ENCODE measurements at places on chromosomes 1 and 21. TPM values are rescaled to one million over a fixed set of nuclear protein-coding genes. Genes with fewer than 3 reads are reported as not detected.

DNA sequence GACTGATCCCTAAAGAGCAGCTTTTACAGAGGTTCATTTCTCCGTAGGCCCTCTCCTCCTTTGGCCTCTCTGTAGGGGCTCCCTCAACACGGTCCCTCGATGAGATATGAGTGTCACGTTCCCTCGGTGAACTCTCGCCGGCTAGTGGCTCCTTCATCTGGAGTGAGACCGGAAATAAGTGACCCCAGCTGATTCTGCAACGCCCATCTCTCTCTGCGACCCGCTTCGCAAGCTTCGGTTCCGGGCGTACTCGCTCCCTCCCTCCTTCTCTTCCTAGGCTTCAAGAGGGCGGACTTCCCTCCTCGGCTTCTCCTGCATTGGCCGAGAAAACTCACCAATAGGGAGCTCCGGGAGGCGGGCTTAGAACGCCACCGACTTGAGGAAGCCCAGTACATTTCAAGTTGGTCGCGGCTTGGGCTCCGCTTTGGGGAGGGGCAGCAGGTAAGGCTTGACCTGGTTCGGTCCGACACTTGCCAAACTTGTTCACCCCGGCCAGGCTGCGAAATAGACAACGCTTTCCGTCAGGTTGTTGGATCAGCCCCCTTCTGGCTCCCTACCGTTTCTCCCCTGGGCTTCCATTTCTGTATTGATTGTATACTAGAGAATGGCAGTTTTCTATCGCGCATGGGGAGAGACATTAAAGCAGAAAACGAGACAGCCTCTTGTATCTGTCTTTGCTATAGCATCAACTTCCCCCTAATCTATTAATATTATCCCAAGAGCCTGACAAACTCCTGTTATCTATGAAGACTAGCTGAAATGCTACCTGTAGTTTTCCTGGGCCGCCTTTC lies at the start of the genes ANKRD34A and POLR3GL:
ANKRD34A (minus strand) TSS at position 248 of the 791 bp plus-strand sequence. CDS start 2,816 bp downstream, outside the sequence.
POLR3GL (plus strand) TSS at position 363 of the 791 bp plus-strand sequence. CDS start 10,176 bp downstream, outside the sequence.
- DNase-seq: peak; percentile 85

GRCh38 chr1:113363935-113364334 lies 26.4 kb upstream of the MAGI3 start:
- DNase-seq: no peak

Gene PEA15
- total RNA-seq: 28.3 TPM

- no peak for DNase-seq
These were observed 144.2 kb downstream of the RRAGC start for GRCh38 chr1:38715415-38715814.

GRCh38 chr1:204771358-204771757 lies 85.8 kb upstream of the LRRN2 start:
- DNase-seq: no peak

Gene C1orf56
- total RNA-seq: 1.9 TPM

DNA sequence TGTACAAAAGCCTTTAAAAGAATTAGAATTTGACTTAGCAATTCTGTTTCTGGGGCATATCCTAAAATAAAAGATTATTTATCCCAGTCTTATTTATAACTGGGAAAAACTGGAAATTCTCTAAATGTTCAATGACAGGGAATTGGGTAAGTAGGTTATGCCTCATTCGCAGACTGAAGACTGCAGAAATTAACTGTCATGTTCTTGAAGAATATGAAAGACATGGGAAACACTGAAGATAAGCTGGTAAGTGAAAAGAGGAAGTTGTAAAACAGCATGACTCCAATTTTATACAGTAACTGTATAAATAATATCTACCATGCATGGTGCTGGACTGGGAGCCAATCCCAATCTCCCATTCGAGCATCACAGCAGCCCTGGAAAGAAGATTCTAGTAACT lies 50.6 kb upstream of the SLC2A1 start:
- no peak for DNase-seq

GRCh38 chr1:231522931-231523642 lies 5.4 kb upstream of the TSNAX start:
- no peak for DNase-seq

DNA sequence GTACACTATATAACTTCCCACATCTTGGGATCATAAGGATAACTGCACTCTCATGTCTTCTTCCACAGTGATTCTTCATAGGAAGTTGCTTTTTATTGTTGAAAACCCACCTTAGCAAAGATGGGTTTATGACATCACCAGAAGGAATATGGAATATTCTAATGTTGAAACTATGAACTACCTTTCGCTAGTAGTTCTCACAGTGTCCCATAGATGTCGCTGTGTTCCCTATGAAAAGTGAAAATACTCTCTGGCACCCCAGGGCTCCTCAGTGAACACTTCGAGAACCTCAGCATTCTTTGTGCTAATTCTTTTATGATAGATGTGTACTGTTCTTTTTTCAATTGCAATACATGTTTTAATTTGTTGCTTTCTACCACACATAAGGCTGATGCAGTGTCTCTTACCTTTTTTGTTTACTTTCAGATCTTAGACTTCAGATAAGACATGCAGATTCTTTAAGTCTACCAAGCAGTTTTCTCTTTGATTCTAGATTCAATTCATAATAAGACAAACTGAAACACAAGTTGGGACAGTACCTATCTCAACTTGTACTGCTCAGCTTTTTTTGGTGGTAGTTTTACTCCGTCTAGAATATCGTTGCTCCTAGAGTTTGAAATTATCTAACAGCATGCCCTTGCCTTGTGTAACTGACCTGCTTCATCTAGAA lies 90.8 kb downstream of the GTF2B start:
- DNase-seq: no peak

Gene GUCA2B
- not detected for total RNA-seq

Gene FAM177B
- total RNA-seq: not detected

- no peak for DNase-seq
These were observed 9.6 kb downstream of the P3H1 start for GRCh38 chr1:42756956-42757891.

GRCh38 chr1:88698764-88699163 lies 14.7 kb downstream of the PKN2 start:
- no peak for DNase-seq

DNA sequence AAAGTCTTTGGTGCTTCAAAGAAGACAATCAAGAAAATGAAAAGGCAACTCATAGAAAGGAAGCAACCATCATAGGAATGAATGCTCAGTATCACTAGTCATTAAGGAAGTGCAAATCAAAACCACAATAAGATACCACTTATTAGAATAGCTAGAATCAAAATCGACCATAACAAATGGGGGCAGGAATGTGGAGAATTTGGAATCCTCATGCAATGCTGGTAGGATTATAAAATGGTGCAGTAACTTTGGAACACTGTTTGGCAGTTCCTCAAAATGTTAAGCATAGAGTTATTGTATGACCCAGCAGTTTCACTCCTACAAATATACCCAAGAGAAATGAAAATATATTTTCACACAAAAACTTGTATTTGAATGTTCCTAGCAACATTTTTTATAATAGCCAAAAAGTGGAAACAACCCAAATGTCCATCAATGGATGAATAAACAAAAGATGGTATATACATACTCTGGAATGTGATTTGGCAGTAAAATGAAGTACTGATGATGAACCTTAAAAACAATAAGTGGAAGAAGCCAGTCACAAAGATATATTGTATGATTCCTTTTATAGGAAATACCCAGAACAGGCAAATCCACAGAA lies 105.6 kb downstream of the MIS18A start:
- no peak for DNase-seq

DNA sequence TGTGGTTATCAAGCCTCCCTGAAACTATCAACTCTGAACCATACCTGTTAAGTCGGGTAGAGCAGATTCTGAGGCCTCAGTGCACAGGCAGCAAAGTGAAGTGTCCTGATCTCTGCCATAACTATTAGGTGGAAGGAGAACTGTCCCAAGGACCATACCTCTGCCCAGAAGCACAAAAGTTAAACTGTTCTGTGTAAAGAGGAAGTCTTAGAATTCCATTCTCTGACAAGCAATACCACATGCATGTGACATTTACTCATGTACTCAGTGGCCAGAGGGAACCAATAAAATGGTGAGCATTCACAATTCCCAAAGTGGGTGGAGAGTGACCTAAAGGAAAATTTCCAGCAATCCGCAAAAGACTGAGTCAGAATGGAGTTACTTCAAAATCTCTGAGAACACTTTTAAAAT lies 61.0 kb downstream of the TOR3A start:
- no peak for DNase-seq

GRCh38 chr1:154961207-154962155 lies at the start of gene PYGO2:
PYGO2 (minus strand) TSS chr1:154961782; CDS start chr1:154961576, 206 bp downstream.
- peak; percentile 90 for DNase-seq

- DNase-seq: no peak
These were observed 462.3 kb downstream of the PTPRC start for GRCh38 chr1:199101139-199101538.

DNA sequence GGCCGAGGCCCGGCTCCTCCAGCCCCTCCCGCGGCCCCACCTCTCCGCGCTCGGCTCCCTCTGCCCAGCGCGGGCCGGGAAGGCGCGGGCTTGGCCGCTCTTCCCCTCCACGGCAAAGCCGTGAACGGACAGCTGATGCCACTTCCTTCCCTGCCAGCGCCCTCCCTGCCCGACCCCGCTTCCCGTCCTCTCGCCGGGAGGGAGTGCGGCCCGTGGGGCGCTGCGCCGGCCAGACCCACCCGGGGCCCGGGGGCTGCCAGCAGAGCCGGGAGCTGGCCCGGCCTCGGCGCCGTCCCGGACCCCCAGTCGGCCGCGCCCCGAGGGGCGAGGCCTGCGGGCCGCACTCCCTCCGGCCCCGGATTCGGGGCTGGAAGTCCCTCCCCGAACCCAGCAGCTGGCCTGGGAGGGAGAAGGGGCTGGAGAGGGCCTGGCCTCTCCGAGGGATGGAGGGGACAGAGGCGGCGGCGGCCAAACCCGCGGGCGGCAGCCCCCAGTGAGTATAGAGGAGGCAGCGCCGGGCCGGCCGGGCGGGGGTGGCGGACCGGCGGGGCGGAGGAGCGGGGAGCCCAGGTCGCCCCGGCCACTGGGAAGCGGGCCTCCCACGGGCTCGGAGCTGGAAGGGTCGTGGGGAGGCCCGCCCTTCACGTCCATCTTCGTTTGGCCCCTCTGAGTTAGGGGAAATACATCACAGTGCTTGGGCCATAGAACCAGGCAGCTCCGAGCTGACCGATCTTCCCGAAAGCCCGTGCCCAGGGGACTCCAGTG lies at the start of gene KIAA1614:
KIAA1614 (plus strand) TSS at position 97 of the 765 bp plus-strand sequence; CDS start at position 444, 347 bp downstream.
- DNase-seq: peak; percentile 40

DNA sequence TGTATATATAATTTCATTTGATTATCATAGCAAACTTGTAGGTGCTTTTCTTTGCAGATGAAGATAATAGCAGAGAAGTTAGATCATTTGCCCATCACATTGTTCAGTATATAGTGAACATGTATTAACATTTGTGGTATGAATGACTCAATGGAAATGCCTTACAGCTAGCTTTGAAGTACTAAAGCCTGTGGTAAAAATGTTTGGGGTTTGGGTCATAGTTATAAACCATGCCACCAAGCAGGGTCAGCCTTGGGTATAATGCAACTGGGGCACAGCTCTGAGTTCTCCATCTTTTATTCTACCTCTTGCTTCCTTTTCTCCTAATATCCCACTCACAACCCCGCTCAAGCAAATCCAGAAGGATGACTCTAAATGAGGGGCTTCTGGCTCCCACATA lies 141.6 kb downstream of the KCNT2 start:
- no peak for DNase-seq

- no peak for DNase-seq
These were observed 1282.9 kb upstream of the B3GALT2 start for GRCh38 chr1:194469282-194469681.

Gene CD2
- 227 TPM for total RNA-seq

- no peak for DNase-seq
These were observed 25.3 kb downstream of the PIGK start for GRCh38 chr1:77193951-77194350.

Gene RCSD1
- total RNA-seq: 131 TPM

Gene CNKSR1
- 4.5 TPM for total RNA-seq

Gene MAB21L3
- total RNA-seq: not detected

GRCh38 chr1:14113271-14113670 lies 413.3 kb downstream of the PRDM2 start:
- DNase-seq: no peak

GRCh38 chr1:228162286-228163006 lies 3.2 kb upstream of the IBA57 start:
- no peak for DNase-seq

Gene PADI2
- total RNA-seq: 0.23 TPM

Gene PTAFR
- 0.99 TPM for total RNA-seq

DNA sequence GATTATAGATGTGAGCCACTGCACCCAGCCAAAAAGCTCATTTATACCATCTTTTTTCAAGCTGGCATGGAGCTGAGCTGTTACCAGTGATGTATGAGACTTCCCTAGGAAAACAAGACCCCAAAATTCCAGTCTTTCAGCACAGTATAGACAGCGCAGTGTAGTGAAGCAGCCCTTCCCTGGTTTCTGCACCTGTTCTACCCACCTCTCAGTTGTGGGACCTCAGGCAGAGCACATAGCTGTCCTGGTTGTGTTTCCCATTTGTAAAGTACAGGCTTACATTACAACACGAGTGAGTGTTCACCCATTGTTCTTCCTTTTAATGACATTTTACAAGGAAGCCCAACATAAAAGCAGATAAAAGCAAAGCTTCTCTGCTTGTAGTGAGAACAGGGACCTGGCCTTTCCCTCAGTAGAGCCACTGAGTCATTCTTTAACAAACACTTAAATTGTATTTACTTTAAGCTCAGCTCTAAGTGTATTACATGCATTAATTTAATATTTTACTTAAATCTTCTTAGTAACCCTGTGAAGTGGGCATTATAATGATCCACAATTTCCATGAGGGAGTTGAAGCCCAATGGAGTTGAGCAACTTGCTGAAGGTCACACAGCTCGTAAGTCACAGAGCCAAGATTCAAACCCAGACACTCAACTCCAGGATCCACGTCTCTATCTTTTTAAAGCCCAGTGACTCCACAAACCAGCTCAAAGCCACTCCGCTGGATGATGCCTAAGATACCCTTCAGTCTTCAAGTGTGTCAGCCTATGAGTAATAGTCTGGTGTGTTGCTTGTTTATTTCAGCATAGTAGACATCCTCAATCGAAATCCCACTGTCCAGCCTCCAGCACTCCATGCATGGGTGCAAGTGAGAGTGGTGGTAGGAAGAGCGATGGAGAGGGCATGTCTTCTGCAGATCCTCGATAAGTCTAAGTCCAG lies 40.5 kb upstream of the CAPZB start:
- DNase-seq: no peak

DNA sequence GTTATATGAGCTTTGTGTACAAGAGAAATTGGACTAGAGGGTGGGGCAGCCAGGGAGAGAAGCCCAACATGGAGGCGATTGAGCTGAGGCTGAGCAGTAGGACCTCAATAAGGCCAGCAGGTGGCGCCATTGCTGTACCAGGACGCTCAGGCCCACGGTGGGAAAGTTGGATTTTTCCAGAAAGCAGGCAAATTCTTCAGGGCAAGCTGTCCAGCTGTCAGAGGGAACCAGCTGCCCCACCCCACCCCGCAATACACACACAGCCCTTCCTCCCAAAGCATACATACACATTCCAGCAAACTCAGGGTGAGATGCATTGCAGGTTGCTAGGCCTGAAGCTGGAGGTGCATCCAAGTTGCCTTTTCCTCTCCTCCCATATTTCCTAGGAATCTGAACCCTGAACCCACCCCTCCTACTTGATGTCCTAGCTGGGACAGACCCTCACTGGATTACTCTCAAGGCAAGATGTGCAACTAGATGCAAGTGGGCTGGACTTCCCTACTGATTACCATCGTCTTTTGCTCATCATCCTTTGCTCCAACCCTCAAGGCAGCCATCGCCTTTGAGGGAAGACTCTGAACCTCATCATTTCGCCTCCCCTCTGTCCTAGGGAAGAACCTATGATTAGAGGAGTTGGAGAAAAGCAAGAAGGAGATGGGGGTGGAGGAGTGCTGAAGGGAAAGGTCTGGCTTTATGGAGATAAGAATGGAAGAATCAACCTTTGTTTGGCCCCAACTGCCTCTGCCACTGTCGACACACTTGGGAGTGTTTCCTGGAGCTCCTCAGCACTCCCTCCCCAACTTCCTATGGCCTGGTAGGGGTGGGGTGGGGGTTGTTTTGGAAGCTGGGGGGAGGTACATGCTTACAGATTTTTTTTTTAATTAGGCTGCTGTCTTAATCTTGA lies 25.5 kb downstream of the CD34 start:
- DNase-seq: peak; percentile 75

Gene MROH7
- total RNA-seq: 0.28 TPM

Data from activated naive CD8-positive, alpha-beta T cell treated with anti-CD3 and anti-CD28 coated beads, Interleukin-2, amount 10 ng/mL, durations not matched to agents 7 days and 5 days (primary cell).